ENCODE measurements at places on chromosomes 13 and 19. TPM values are rescaled to one million over a fixed set of nuclear protein-coding genes. Genes with fewer than 3 reads are reported as not detected.

Gene PLIN5
- 17.2 TPM for total RNA-seq

Gene ASF1B
- 1.9 TPM for total RNA-seq

Gene ZNF583
- total RNA-seq: 9.3 TPM

Gene CEACAM21
- 16.3 TPM for total RNA-seq

Gene NDFIP2
- total RNA-seq: 34.1 TPM

Gene CDC42EP5
- total RNA-seq: 38.2 TPM

Gene INSL3
- total RNA-seq: not detected

GRCh38 chr19:56301886-56302620 lies 12.6 kb downstream of the ZSCAN5A start:
- DNase-seq: no peak

- no peak for DNase-seq
These were observed 24.5 kb downstream of the TMED1 start for GRCh38 chr19:10811391-10812111.

DNA sequence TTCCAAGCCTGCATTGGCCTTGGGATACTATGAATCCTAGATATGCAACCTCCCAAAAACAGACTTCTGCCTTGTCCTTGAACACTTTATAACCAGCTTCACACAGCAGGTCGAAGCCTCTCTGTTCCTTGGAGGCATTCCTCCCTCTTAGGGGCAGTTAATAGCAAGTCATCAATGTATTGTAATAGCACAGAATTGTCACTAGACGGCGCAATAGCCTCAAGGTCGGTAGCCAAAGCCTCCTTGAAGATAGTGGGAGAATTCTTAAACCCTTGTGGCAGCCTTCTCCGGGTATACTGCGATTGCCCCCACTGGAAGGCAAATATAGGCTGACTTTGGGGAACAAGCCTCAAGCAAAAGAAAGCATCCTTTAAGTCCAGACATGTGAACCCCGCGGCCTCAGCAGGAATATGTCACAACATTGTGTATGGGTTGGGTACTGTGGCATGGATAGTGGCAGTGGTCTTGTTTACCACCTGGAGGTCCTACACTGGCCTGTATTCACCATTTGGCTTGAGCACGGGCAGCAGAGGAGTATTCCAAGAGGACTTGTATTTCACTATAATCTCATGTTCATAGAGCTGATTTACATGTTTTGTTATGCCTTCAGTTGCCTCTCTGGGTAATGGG lies 61.1 kb downstream of the ZNF431 start:
- no peak for DNase-seq

DNA sequence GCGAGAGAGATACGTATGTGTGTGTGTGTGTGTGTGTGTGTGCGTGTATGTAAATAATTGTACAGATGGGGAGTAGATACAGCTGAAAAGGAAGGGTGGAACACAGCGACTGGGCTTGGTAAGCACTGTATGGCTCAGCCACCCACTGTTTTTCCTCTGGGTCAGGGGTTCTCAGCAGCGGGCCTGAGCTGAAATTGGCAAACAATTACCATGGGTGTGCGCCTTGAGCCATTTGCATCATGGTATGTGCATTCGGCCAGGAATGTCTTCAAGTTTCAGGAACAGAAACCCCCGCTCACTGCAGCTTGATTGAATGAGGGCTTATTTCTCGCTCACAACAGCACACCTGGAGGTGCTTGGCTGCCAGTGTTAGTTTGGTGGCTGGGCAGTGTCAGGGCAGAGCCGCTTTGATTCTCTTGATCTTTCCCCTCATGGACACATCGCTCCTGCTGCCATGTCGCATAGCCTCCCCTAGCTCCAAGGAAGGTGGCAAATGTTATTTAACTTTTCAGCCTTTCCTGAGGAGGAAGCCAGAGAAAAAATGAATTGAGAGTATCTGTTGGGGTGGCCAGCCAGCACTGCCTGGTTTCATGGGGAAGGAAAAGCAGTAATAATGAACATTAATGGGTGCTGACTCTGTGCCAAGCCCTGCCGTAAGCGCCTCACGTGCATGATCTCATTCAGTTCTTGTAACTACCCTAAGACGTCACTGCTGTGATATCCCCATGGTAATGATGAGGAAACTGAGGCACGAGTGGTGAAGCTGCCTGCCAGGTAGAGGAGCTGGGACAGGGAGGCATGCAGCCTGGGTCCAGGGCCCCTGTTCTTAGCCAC lies 126.9 kb downstream of the SIPA1L3 start:
- DNase-seq: no peak

GRCh38 chr13:60347174-60347573 lies 49.8 kb upstream of the TDRD3 start:
- DNase-seq: no peak

DNA sequence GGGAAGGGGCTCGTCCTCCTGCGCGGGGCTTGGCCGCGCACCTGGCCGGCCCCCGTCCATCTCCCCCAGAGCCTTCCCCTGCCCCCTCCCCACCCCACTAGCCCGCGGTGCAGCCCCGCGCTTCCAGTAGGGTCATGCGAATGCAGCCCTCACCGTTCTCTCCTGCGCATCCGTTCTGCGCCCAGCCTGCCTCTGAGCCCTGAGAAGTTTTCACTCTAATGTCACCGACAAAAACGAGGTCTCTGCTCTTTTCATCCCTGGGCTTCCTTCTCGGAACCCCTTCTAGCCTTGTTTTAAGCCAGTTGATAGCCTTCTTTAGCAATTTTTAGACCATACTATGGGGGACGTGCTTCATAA lies 97.4 kb downstream of the ATP8A2 start:
- no peak for DNase-seq

- DNase-seq: no peak
These were observed 47.5 kb downstream of the NFIC start for GRCh38 chr19:3413796-3414327.

DNA sequence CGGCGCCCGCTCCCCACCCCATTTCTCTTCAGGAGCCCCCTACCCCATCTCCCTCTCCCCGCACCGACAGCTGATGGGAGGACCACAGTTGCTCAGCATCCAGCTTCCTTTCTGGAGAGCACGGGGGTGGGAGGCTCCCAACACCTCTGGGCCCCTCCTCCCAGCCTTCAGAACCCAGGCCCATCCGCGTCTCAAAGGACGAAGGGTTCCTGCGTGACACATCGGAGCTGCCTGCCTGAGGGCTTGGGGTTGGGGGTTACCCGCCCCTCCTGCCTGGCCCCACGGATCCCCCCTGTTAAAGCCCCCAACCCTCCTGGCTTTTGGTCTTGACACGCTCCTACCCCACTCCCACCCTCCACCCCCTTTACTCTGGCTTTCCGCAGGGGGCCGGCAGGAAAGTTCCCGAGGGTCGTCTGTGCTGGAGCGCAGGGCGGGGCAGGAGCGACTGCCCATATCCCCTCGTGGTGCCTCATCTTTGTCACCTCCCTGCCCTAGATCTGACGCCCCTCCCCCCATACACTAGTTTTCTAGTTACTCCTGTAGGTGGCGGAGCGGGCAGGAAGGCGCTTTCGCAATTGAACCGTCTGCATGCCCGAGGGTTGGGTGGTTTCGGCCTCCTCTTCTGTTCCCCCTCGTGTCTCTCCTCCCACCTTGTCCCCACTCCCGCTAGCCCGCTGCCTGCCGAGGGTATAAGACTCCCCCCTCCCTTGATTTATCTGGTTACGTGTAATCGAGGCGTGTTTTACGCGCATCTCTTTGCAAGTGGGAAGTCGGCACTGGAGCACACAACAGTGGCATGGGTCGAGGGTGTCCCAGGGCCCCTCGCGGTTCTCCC lies 924 bp downstream of the TRAPPC5 start:
- DNase-seq: peak; percentile 90

- DNase-seq: no peak
These were observed 21.8 kb upstream of the ZNF30 start for GRCh38 chr19:34904664-34905527.

DNA sequence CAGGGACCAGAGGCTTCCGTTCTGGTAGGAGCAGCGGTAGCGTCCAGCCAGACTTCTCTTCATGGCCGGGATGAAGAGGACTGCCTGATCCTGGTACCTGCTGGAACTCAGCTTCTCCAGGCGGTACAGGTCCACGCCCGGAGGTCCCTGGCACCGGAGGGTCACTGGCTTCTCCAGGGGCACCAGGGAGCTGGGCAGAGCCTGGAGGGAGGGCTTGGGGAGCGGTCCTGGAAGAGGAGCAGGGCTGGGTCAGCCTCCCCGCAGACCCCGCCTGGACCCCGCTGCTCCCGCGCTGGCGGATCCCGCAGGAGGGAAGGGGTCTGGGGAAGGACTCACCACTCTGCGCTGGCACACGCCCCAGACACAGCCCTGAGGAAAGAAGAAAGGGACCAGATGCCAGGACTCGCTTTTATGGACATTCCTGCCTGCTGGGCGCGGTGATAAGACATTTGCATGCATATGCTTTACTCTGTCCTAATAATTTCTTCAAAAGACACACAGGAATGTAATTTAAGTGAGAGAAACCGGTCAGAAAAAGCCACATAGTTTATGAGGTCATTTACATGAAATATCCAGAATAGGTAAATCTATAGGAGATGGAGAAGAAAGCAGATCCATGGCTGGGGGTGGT lies 5.8 kb downstream of the GP6 start:
- peak; percentile 55 for DNase-seq

GRCh38 chr13:48040896-48041295 lies 3.4 kb downstream of the NUDT15 start:
- no peak for DNase-seq

DNA sequence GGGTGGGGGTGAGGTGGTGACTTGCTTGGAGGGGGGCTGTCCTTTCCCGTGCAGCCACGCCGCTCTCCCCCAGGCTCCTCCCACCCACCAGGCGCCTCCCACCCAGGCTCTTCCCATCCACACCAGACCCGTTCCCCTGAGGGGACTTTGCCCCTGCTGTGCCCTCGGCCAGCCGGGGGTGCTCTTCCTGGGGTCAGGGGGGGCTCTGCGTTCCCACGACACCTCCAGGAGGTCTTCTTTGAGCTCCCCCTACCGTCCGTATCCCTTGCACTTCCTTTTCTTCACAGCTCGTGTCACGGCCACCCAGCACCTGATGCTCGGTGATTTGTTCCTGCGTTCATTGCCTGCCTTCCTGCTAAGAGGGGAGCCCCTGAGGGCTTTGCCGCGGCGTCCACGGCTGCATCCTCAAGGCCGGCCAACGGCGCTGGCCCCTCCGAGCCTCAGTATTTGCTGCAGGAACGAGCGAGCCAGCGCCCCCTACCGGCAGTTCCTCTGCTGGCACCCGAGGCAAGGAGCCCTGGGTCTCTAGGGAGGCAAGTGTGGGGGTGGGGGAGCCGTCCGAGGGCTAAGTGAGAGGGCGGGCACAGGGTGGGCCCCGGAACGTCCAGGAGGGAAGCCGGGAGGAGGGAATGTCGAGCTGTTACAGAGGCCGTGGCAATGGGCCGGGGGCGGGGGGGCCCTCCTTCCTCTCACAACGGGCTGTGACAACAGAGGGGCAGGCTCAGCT lies 11.8 kb downstream of the LRRC4B start:
- peak; percentile 87 for DNase-seq

DNA sequence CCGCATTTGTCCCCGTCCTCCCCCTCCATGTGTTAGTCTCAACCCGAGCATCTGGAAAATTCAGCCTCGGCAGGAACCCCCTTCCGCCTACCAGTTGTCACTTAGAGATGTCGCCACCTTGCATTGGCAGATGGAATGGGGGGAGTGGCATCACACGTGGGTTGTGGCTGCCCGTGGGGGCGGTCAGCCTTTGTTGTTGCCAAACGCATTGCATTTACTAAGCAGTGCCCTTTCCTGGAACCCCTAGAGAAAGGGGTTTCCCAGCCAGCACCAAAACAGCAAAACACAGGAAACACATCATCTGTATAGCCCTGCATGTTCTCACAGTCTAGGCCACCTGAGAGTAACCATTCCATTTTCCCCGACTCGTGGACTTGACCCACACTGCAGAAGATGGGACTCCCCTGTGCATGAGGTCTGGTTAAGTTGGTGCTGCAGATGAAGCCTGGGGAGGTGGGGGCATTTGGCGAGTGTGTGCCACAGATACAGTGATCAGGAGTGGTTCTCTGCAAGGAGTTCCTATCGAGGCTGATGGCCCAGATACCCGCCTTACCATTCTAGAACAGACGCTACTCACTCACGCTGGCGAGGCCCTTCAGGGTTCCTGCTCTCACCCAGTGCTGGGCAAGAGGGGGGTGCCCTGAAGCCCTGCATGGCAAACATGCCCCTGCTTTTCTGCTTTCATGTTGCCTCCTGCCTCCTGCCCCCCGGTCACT lies 38.3 kb downstream of the TMED1 start:
- DNase-seq: no peak

- DNase-seq: peak; percentile 8
These were observed 133.4 kb upstream of the SPACA7 start for GRCh38 chr13:112242777-112243176.

GRCh38 chr19:4609878-4610511 lies 29.3 kb upstream of the TNFAIP8L1 start:
- no peak for DNase-seq
